DND-41 (cell line): ENCODE measurements at places on chromosomes 11 and 22.

- no peak for DNase-seq
Measured at GRCh38 chr11:101618709-101619108, 34.9 kb upstream of the TRPC6 start.

DNA sequence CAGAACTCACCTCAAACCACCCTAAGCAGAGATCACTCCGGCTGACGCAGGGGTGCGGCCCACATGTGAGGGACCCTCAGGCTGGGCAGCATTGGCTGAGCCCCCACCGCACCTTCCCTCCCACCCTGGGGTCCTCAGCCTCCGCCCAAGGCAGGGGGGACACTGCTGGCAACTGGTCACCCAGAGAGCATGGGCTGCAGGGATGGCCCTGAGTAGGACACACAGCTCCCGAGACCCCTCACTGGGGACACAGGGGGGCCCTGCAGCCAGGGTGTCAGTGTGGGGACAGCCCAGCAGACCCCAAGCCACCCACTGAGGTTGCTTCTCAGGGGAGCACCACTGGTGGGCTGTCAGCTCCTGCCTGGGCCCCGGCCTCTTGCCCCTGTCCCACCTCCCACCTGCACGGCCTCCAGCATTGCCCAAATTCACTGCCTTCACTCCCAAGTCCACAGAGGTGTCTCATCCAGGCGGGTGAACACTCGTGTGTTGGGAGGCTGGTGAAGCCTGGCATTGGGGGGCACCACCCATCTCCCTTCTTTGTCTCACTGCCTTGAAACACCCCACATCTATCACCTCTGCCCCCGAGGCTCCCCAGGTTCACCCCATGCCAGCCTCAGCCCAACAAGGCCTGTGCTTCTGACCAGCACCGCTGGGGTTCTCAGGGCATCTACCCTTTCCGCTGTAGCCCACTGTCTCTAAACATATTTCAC lies 4.7 kb downstream of the C11orf21 start:
- DNase-seq, result no peak

DNA sequence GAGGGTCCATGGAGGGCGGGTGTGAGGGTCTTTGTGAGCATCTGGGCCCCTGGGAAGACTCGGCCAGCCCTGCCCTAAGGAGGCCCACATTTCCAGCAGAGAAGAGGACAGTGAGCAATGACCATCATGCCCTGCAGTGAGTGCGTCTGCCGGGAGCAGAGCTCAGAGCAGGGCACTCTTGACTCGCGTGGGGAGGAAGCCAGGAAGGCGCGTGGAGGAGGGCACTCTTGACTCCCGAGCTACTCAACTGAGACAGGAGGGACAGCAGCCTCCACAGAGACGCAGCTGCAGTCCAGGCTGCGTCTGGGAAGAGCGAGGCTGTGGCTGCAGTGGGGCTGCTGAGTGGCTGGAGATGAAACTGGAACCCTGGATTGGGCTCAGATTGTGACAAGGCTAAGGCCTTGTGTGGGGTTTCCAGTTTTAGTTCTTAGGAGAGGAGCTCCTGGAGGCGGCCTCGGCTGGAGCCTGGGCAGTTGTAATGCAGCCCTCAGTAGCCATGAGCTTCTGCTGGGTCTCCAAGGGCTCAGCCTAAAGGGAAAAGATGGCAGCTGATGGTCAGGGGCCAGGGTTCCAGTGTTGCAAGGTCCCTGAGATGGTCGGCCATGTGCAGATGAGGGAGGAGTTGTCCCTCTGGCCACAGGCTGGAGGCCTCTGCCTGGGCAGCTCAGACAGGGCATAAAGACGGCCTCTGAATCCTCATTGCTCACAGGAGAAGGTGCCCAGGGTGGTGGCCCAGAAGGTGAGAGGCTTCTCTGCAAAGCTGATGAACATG lies 264.7 kb upstream of the B3GAT1 start:
- no peak for DNase-seq

- DNase-seq, result no peak
Measured at GRCh38 chr11:2526808-2527381, 82.1 kb downstream of the KCNQ1 start.

DNA sequence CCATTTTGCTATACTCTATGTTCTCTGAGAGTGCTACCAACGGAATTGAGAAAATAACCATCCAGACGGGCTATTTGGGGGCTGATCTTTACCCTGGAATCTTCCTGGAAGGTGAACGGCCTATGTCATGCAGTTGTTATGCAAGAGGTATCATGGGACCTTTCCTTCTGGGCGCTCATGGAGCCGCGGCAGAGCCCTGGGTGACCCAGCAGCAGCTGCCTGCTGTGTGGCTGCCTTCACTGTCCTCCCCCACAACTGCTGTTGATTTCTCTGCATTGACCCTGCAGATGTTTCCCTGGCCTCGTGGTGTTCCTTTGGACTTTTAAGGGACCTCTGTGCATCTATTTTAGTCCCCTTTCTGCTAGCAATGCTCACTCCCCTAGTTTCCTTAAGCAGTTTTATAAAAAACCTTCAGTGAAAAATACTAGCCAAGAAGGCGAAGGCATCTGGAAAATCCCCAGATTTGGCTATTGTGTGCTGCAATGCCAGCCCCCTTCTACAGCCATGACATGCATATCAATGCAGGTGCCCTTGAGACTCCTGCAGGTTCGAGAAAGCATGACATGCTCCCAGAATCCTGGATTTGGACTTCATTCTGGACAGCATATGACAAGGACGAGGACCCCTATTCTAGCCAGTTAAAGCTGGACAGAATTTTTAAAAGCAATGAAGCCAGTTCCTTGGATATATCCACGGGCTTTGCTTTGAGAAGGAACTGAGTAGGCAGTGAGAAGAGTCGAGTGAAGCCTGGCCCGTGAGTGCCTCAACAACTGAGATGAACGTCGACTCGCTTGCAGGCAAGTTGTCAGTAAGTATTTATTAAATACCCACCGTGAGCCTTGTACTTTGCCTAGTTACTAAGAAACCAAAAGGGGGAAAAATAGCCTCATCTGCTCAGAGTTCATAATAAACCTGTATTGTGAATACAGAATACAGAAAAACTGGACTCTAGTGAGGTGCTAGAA lies at the start of gene SLC25A18:
Gene SLC25A18 (plus strand): TSS at position 593 of the 965 bp plus-strand sequence. CDS start 16,447 bp downstream, outside the sequence.
- no peak for DNase-seq

DNA sequence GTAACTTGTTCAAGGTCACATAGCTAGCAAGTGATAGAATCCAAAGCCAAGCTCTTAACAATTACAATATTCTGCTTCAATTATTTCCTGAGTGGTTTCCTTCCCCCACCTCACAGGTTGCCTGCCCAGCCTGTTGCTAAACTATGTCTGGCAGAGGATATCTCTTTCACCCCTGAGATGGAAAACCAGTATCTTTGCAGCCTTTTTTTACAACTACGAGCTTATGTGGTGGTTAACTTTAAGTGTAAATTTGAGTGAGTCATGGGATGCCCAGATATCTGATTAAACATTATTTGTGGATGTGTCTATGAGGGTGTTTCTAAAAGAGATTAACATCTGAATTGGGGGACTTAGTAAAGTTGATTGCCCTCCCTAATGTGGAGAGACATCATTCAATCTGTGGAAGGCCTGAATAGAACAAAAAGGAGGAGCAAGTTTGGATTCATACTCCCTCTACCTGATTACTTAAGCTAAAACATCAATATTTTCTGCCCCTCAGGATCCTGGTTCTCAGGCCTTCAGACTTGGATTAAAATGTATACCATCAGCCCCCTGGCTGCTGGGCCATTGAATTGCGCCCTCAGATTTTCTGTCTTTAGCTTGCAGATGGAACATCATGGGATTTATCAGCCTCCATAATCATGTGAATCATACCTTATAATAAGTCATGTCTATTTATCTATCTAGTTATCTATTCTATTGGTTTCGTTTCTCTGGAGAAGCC lies 911.9 kb downstream of the METTL15 start:
- no peak for DNase-seq

GRCh38 chr11:16012125-16012751 lies 344.1 kb downstream of the SOX6 start:
- DNase-seq, result no peak

DNA sequence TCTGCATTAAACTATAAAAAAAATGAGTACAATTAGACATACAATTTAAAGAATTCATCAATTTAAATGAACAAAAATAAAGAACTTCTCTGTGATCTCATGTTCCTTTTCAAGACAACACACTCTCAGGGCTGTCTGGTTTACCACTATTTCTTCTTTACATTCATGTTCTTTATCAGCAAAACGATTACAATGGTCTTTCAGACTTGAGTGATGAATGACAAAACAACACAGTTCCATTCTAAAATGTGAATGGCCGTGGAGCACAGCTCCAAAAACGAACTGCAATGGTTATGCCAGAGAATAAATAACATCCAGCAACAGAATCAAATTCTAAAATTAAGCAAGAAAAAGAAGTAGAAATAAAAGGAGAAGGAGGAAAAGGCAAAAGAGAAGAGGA lies 113.1 kb downstream of the CADM1 start:
- no peak for DNase-seq

DNA sequence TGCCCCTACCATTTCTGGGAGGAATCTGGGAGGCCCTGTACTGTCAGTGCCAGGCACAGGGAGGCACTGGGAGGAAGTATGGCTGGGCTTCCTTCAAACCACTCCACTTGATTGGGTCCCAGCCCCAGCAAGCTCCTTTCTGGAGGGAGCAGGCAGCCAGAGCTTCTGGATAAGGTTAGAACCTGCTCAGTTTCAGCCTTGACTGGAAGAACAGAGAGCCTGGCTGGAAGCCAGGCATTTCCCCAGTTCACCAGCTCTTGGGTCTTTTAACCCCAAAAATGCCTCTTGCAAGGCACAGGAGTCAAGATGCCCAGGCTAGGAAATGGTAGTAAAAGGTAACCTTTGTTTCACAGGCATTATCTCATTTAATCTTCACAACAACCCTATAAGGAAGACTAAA lies 9.0 kb upstream of the KCTD14 start:
- DNase-seq, result no peak

DNA sequence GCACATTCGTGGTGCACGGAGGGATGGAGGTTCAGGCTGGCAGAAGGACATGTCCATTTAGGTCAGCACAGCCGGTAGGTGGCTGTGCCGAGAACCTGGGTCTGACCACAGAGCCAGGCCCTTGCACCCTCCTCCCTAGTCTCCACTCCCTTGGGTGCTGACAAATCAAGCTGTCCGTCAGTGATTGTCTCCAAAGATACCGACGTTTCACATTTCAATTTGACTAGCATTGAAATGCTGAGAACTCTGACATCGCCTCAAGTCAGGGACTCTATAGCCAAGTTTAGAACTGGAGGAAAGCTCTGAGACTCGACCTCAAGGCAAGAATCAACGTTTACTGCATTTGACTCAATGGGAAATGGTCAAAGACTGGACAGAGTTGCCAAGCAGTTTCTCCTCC lies 1321.1 kb downstream of the TBC1D22A start:
- DNase-seq, result no peak

- no peak for DNase-seq
Measured at GRCh38 chr11:123132881-123133280, 62.2 kb downstream of the CLMP start.

DNA sequence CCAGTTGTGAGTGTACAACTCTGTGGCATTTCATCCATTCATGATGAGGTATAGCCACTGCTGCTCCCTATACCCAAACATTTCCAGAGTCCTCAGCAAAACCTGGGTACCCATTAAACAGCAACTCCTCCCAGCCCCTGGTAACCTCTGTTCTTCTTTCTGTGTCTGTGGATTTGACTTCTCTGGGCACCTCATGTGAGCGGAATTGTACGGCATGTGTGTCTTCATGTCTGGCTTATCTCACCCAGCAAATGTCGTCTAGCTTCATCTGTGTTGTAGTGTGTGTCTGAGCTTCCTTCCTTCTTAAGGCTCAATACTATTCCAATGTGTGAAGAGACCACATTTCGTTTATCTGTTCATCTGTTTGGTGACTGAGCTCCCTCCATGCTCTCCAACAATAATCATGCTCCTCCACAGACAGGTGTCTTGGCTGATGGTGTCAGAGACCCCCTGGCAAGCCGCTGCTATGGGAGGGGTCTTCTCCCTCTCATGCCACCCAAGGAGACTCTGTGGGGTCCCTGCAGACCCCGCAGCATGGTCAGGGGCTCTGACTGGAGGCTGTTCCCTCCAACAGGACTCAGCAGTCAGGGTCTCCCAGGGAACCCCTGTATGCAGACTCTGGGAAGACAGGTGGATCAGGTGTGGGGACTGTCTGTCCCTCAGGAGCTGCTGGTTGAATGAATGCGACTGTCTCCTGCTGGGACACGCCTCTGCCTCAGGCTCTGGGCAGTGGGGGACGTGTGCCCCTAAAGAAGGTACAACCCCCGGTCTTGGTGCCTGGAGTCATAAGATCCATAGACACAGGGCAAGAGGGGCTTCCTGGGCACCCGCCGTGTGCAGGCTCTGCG lies 52.7 kb downstream of the SMIM38 start:
- no peak for DNase-seq

DNA sequence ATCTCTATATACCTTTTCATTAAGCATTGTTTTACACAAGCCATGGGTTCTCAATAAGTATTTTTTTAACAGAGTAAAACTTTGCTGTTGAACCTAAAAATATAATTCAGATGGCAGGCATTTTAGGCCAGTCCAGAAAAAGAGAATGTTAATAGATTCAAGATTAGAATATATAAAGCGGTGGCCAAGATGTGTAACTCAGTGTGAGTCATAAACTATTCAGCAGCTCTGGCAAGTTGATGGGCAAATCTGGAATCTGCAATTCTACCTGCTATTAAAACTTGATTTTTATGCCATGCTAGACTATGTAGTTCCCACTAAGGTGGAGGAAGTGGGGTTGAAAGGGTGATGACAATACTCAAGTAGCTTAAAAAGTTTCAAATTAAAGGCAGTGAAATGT lies 45.4 kb downstream of the CASP12 start:
- DNase-seq, result no peak

DNA sequence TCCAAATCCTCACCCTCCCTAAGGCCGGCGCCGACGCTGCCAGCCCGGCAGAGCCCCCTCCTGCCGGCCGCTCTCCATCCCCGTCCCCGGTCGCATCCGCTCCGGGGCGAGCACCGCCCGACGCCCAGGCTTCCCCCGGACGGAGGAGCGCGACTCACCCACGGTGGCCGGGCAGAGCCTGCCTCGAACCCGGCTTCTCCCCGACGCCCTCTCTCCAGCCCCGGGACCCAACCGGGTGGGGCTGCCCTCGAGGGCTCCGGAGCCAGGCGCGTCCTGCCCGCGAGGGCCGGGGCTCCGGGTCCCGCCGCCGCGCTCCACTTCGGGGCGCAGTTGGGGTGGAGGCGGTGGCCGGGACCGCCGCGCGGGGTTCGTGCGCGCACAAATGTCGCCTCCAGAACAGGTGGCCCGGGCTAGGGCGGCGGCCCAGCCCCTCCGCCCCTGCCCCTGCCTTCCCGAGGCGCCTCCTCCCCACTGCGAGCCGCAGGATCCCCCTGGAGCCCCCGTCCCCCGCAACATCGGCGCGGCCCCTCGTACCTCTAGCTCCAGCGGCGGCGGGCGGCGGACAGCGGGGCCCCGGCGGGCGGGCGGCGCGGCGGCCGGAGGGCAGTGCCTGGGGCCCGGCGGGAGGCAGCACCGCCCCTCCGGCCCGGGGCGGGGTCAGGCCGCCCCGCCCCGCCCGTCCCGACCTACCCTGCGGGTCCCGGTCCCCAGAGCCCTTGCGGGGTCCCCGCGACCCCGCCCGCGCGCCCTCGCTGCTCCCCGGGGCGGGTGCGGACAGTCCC lies at the start of gene A4GALT:
Gene A4GALT (minus strand): TSS at position 608 of the 782 bp plus-strand sequence. CDS start 26,919 bp downstream, outside the sequence.
- no peak for DNase-seq

DNA sequence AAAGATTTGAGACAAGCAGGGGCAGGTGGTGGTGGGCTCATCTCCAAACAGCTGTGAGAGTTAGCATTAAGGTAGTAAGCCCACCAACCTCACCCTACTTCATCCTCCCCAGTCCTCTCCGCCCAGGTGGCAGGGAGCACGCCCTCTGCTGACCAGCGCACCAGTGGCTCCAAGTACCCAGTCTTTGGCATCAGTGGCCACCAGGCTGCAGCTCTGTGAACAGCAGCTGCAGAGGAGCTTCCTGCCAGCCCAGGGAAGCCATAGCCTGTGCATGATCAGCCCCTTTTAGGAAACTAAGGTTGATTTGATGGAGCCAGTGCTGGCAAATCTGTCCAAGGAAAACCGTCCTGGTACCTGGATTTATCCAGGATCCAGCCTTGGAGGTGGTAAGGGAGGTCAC lies 21.7 kb downstream of the CAVIN3 start:
- DNase-seq, result no peak
